ENCODE measurements at places on chromosomes 16 and 17. TPM values are rescaled to one million over a fixed set of nuclear protein-coding genes. Genes with fewer than 3 reads are reported as not detected.

DNA sequence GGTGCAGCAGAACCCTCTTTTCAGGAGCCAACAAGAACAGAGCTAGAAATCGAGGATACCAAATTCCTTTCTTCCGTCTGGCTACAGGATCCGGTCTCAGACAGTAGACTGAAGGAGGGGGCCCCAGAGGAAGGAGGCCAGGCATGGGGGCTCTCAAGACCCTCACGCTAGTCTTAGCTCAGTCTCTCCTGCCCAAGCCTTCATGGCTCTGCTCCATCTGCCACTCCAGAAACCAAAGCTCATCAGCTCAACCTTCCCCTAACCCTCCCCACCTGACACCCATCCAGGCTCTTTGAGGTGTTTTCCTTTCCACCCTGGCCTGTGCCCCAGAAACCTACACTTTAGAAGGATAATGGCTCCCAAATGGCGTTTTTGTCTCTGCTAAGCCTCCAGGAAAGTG is 6.2 kb upstream of the TMEM92 start:
- no peak for DNase-seq

DNA sequence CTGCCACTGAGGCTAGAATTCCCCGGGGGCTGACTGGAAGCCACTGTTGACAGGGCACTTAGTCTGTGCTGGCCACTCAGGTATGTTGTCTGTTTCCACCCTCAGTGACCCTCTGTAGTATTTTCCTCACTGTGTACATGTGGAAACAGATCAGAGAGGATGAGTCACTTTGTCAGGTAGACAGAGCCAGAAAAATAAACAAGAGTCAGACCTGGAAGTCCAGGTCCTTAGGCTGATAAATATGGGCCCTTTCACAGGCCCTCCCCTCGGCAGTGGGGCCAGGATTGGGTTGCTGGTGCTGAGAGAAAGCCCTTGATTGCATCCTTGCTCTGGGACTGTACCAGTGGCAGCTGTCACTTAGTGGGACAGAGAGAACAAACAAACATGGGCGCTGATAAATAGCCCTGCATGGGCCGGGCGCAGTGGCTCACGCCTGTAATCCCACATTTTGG is 21.3 kb downstream of the PGS1 start:
- DNase-seq, result no peak

DNA sequence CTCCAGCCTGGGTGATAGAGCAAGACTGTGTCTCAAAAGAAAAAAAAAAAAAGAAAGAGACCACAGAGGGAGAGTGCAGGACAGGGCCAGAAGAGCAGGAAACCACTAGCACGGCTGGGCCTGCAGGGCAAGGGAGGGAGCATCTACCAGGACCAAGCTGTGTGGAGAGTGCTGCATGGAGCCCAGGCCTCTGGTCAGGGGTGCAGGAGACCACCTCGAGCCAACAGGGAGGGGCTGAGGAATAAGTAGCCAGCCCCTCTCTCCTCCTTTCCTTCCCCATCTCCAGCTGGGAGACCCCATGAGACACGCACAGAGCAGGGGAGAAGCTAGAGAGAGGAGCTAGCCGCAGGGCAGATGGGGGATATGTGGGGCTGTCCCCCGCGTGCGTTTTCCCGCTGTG is 67.0 kb upstream of the DNAH17 start:
- no peak for DNase-seq

Gene KCNJ16
- total RNA-seq, result not detected

Gene C17orf100
- 0.39 TPM for total RNA-seq
